Activated CD4-positive, alpha-beta T cell treated with anti-CD3 and anti-CD28 coated beads, Interleukin-10, Interleukin-2, amounts not matched to agents 100 ng/mL and 50 ng/mL, durations not matched to agents 16 hours and 8 hours (primary cell): ENCODE measurements at places on chromosomes 7 and 10.
A peak's percentile ranks its signal among the peaks of the same experiment; 100 is the strongest.

DNA sequence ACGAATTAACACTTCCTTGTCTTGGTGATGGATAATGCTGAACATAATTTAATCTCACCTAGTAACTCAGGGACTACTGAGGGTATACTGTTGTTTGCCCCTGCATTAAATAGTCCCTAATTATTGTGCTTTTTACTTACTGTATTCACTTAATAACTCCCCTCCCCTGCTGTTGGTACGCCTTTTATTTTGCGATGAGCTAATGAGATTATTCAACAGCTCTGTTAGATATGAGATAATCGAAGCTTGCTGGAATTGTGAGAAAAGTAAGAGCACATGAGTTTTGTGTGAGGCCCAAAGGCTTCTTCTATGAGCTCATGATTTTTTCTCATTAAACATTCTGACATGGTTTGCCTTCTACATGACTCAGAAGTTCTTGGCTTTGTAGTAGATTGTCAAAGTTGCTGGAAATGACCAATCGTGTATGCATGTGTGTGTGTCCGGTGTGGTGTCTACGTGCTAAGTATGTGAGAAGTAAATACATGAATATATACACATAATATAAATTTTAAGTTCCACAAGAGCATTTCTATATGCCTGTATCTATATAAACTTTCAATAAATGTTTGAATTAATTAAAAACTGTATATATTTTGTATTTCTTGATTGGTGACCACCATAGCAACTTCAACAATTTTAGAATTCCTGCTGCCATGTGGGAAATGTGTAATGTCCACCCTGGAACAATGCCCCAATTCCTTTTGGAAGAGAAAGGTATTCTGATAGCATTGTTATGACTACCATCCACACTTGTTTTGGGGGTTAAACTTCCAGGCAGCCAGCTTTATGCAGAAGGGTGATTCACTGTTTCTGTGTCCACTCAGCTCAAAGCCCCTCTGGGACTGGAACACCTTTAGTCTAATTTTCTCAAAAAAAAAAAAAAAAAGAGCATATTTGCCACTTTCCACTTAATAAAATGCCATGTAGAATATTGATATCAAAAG lies 106.2 kb downstream of the SAMD9 start:
- DNase-seq: no peak

GRCh38 chr10:112370424-112370819 lies 3.5 kb upstream of the ACSL5 start:
- no peak for DNase-seq

- peak; percentile 31 for DNase-seq
Measured at GRCh38 chr7:44639671-44640321, 33.4 kb downstream of the OGDH start.

DNA sequence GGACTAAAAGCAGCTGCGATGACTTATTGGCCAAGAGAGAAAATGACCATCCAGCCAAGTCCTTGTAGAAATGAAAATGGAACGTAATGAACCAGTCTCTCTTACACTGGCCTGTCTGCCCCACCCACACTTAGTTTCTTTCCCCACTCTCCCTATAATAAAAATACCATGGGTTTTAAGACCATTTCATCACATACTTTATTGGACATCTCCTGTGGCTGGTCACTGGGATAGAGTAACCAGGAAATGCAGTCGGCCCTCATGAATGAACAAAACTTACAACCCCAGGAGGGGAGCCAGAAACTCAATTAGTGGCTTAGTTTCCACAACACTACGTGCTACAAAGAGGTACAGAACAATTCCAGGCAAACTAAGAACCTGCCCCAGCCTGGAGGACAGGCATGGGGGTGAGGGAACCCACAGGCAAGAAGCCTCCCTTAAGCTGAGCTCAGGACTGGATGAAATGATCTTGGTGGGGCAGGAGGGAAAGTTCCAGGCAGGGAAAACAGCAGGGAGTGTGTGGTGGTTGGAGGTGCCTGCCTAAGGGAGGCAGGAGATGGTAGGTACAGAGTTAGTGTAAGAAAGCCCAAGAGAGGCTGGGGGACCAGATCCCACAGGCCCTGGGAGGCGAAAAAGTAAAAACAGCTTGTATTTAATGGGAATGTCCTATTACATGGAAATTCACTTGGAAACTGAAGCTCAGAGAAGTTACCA lies 29.6 kb downstream of the MKI67 start:
- no peak for DNase-seq

DNA sequence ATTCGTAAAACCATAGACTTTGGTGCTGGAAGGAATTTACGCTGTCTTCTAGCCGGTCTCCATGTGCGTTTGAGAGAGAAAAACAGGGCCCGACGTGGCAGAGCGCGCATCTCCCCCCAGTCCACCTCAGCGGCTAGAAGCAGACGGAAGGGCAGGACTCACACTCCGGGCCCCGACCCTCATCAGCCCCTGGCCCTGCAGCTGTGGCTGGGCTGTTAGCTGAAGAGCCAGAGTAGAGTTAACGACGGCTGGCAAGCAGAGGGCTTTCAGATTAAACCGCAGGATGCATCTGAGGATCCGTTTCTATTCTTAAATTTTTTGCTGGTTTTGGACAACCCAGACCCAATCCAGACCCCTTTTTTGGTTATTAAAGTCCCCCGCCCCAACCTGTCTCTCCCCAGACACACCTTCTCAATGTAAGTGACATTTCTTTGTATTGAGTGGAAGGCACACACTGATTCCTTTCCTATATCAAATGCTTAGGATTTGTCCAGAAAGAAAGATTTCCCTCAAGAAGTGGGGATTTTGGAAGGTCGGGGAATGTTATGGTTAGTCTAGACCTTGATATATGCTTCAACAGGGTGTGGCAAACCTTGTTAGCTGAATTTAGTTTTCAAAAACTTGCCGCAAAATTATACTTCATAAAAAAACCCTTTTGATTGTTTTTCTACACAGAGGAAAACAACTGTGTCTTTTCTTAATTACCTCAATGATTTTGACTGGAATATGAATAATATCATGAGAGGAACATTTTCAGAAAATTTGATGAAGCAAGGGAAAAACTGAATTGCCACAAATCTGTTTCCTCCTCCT lies 1.7 kb upstream of the TBX20 start:
- no peak for DNase-seq
